ENCODE measurements at places on chromosomes 13 and 19.
A peak's percentile ranks its signal among the peaks of the same experiment; 100 is the strongest.

GRCh38 chr19:49189259-49189658 is 31.7 kb downstream of the TRPM4 start:
- no peak for DNase-seq

GRCh38 chr19:13981021-13981420 is 25.1 kb downstream of the RFX1 start:
- no peak for DNase-seq

GRCh38 chr19:46761418-46761831 is 15.2 kb upstream of the STRN4 start:
- no peak for DNase-seq

DNA sequence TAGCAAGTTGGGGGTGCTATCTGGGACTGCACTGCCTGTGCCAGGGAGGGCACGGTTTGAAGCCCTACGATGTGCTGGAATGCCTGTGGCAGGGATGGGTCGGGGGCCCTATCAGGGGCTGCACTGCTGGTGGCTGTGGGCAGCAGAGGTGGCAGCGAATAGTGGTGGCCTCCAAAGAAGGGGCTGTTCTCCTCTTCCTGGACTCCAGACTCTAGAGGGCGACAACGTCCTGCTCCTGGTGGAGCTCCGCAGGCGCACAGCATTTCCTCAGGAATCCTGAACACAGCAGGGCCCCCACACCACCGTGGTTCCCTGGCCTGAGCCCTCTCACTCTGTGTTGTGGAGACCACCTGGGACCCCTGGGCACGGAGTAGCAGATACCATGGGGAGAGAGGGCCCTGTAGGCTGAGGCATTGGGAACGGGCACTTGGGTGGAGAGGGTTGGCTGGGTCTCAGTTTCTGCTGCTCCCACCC is 145.6 kb downstream of the TNFRSF19 start:
- DNase-seq, result no peak

- DNase-seq, result no peak
Observed at GRCh38 chr19:33203529-33203928, 9.4 kb downstream of the LRP3 start.

GRCh38 chr19:40542202-40542859 is 34.3 kb upstream of the SHKBP1 start:
- no peak for DNase-seq

- no peak for DNase-seq
Observed at GRCh38 chr19:1851654-1852580, 3.6 kb upstream of the REXO1 start.

DNA sequence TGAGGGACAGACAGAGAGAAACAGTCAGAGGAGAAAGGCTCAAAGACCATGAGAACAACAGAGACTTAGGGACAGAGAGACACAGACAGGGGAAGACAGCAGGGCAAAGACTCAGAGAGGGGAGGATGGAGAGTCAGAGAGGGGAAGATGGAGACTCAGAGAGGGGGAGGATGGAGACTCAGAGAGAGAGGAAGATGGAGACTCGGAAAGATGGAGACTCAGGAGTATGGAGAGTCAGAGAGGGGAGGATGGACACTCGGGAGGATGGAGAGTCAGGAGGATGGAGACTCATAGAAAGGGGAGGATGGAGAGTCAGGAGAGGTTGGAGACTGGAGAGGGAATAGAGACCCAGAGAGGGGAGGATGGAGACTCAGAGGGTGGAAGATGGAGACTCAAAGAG is 689 bp downstream of the SPACA6 start:
- DNase-seq, result no peak

DNA sequence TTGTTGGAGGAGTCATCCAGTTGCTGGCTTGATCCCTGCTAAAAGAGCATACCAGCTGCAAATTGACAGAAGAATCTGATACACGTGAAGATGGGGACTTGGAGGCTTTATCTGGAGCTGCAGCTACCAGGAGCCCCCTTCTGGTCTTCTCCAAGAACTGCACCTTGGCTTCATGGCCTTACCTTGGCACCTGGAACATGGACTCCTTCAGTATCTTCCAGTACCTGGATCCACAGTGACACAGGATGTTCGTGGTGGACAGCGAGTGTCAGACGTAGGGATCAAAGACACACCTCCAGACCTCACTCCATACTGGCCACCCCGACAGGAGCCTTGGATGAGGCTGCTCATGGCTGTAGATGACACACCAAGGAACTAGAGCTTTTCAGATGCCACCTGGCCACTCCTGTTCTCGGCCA is 9.9 kb upstream of the ACSBG2 start:
- no peak for DNase-seq

- DNase-seq, result peak; percentile 47
Observed at GRCh38 chr19:6056801-6057650, 53.3 kb downstream of the RFX2 start.

DNA sequence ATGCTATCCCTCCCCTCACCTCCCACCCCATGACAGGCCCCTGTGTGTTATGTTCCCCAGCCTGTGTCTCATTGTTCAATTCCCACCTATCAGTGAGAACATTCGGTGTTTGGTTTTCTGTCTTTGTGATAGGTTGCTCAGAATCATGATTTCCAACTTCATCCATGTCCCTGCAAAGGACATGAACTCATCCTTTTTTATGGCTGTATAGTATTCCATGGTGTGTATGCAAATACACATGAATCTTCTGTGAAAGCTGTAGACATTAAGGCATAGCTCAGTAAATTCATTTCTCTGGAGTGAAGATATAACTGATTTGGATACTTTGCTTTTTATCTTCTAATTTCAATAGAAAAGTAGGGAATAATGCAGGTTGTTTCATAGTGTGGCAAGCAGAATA is 125.8 kb upstream of the C1QTNF9B start:
- no peak for DNase-seq

GRCh38 chr13:95530178-95530577 is 22.3 kb upstream of the CLDN10 start:
- DNase-seq, result no peak

DNA sequence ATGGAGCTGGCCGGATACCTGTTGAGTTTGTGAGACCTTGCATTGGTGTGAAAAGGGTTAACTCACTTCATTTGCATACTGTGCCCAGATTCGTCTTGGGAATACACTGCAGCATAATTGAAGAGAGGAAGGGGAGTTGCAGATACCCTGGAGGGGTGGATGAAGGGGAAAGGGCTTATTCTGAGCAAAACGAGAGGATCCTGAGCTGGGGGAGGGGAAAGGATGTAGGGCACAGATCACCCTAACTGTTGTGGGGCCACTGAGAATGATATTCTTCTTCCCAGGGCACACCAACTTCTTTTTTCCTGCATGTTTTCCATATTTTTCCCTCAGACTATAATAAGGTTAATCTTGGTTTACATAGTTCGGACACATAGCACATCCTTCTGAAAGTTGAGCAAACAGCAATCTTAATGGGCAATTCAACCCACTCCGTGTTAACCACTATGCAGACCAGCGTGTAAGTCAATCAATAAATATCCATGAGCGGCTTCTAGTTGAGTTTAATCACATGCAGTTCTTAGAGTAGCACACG is 11.7 kb upstream of the PTPRS start:
- DNase-seq, result no peak

DNA sequence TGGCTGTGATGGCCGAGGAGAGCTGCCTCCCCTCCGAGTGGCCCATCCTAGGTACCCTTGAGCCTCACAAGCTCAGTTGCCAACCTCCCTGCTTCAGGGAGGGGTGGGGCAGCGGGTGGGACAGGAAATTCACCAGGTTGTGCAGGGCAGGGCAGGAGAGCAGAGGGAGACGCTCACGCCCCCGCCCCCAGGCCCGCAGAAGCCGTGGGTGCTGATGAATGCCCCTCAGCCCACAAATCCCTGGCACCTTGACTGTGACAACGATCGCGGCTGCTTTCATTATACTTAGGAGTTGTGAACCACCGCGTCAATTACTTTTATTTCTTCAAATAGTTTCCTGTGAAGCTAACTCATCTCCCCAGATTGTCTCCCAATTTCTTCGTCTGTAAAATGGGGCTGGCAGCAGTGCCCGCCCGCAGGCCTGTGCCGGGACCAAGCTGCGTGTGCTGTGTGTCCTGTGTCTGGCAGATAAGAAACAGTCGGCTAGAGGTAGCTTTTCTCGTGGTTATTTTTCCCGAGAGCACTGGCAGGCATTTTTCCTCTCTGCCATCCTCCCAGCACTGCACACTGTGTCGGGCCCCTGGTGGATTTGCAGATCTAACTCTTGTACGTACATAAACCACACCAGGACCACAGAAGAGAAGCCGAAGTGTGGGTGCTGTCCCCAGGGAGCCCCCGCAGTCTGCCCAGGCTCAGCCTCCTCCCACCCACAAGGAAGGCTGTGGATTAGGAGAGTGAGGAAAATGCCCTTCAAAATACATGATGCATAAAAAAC is 7.9 kb upstream of the RASA3 start:
- DNase-seq, result no peak

DNA sequence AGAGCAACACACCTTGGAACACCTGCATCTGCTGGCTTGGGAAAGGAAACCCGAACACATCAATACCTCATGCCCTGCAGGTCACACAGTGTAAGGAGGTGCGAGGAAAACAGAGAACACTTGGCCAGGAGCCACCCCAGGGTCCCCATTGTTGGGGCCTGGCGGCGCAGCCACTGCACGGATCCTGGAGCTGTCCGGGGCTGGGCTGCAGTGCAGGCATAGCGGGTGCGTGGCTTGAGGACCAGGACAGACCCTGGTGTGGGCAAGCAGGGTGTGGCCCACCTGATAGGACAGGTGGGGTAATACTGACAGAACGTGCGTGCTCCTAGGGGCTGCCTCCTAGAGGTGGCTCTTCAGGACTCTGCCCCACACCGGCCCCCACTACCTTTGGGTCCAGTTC is 16.8 kb upstream of the TMEM160 start:
- DNase-seq, result no peak

DNA sequence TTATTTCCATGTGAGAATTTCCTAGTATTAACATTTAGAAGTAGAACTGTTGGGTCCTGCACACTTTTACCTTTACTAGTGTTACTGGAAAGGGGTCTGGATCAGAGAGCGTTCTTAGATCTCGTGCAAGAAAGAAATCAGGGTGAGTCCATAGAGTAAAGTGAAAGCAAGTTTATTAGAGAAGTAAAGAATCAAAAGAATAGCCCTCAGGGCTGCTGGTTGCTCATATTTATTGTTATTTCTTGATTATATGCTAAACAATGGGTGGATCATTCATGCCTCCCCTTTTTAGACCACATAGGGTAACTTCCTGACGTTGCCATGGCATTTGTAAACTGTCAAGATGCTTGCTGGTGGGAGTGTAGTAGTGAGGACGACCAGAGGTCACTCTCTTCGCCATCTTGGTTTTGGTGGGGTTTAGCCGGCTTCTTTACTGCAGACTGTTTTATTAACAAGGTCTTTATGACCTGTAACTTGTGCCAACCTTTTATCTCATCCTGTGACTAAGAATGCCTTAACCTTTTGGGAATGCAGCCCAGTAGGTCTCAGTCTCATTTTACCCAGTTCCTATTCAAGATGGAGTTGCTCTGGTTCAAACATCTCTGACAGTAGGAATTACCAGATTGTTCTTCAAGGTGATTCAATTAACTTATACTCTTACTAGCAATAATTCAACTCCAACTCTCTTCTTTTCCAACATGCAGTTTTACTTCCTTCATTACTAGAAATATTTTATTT is 27.4 kb downstream of the NDFIP2 start:
- no peak for DNase-seq

GRCh38 chr19:40716031-40716481 is 630 bp downstream of the COQ8B start:
- DNase-seq, result peak; percentile 35

DNA sequence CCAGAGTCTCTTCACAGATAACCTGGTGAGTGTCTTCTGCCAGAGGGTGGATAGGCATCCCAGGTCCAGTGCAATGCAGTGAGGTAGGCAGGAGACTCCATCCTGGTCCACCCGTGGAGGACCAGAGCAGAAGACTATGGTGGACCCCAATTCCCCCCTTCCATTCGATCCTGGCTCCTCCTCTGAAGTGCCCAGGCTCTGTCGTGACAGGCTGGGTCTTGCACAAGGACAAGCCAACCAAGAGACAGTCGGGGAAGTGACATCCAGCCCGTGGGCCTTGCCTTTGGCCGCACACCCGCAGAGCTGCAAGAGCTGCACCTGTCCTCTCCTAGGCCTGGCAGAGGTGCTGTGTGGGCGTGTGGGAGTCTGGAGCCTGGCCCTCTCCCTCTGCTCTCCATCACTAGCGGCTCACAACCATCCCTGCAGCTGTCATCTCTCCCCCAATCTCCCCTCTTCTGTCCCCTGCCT is 3.1 kb downstream of the ZNF784 start:
- DNase-seq, result no peak

- DNase-seq, result no peak
Observed at GRCh38 chr19:17468302-17469091, 1.8 kb upstream of the SLC27A1 start.

DNA sequence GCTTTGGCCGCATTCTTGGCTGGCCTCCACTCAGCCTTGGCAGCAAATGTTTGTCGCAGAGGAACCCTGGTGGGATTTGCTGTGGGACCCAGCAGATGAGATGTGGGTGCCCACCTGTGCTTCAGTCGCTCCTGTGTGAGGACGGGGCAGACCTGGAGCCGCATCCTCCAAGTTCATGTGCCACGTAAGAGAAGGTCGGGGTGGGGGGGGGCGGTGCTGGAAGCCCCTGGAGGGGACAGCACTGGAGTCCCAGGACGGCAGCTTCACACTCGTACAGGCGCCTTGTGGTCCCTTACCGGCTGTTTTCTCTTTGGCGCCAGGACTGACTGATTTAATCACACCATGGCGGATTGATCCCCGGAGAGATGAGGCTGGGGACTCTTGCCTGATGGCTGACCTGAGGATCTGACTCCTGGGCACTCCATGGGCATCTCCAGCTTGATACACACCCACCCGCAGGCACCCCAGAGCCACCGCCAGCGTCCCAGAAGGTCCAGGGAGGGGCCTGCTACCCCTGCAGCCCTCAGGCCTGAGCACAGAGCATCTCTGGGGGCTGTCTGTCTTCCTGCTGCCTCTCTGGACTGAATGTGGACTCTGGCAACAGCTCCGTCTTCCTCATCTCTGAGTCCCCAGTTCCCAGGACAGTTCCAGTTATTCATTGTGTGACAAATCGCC is 10.0 kb upstream of the GRTP1 start:
- no peak for DNase-seq

DNA sequence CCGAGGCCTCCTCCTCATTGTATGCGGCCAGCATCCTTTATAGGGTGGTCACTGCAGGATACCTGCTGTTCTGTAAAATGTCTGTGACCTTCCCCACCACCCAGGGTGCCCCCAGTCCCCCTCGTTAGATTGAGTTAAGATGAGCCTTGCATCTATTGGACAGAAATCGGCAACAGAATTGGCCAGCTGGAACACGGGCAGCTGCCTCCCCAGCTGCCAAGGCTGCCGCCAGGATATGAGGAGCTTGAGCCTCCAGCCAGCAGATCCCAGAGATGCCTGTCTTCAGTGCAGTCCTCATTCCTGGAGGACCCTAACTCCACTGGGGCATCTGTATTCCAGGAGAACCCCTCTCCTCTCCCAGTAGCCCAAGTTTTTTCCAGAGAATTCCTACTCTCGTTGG is 463.0 kb downstream of the TSHZ3 start:
- DNase-seq, result no peak

DNA sequence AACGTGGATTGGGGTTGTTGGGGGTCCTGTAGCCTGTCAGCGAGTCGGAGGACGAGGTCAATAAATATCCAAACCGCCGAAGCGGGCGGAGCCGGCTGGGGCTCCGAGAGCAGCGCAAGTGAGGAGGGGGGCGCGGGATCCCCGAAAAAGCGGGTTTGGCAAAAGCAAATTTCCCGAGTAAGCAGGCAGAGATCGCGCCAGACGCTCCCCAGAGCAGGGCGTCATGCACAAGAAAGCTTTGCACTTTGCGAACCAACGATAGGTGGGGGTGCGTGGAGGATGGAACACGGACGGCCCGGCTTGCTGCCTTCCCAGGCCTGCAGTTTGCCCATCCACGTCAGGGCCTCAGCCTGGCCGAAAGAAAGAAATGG is 754 bp upstream of the SIX5 start:
- no peak for DNase-seq

Data from smooth muscle cell of the brain vasculature (primary cell).